ENCODE measurements at places on chromosomes 7 and 10. TPM values are rescaled to one million over a fixed set of nuclear protein-coding genes. Genes with fewer than 3 reads are reported as not detected.

INA gene
- total RNA-seq, result not detected

DNA sequence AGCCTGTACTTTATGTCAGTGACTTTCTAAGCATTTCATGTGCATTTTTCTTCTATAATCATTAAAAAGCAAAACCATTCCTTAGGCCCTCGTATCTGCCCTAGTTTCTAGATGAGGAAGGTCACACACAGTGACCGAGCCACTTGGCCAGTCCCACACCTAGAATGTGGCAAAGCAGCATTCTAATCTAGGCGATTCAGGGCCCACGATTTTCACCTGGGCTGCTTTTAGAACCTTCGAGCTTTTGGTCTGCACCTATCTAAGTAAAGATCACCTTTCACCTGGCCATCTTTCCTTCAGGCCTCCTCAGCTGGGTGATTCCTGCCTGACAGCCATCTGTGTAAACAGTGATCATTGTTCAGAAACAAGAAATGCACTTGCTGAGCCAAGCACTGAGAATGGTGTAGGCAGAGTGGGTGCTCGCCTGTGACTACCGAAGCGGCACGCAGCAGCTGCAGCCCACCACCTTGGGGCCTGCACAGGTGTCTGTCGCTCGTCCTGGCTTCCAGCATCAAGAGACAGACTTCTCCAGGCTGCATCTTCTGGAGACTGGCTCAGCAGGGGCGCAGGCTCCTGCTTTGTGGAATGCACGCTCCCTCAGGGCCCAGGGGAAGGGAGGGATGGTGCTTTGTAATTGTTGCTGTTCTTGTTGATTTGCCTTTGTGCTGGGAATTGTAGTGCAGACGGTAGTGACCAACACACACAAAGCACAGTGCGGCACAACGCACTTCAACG is 149.0 kb upstream of the INSYN2A start:
- peaks cover 5% of the 10 kb centered on the region for H3K36me3 ChIP-seq
- no peak overlapping the region for H3K4me3 ChIP-seq
- H3K27me3 ChIP-seq, result no peaks in the 10 kb centered on the region
- no peaks in the 10 kb centered on the region for H3K4me1 ChIP-seq

DNA sequence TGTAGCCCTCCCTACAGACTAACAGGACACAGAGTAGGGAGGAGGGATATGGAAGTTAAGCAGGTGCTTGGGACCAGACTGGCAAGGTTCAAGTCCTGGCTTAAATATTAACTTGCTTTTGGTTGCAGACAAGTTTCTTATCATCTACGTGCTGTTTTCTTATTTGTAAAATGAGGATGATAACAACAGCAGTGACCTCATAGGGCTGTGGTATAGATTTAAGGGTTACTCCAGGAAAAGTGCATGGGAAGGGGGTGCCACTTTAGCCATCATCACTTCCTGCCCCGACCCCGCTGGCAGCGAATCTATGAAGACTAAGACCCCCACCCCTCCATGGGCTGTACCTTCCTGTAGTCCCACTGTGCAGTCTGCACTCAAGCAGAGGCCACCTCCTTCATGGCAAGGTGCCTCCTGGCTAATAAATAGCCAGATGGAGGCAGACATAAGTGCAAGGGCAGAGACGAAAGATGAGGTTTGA is 250.2 kb downstream of the COBL start:
- no peaks in the 10 kb centered on the region for H3K36me3 ChIP-seq
- no peak overlapping the region for H3K27ac ChIP-seq
- no peak for DNase-seq

DNA sequence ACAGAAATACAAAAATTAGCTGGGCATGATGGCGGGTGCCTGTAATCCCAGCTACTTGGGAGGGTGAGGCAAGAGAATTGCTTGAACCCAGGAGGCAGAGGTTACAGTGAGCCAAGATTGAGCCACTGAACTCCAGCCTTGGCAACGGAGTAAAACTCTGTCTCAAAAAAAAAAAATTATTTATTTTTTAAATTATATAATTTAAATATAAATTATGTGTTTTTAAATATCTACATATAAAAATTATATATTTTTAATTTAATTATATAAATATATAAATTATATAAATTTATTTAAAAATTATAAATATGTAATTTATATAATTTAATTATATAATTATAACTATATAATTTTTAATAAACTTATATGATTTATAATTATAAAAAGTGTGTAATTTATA is 51.2 kb downstream of the PRKG1 start:
- no peak for DNase-seq
- H3K27ac ChIP-seq, result no peak overlapping the region
- no peaks in the 10 kb centered on the region for H3K4me1 ChIP-seq

ZNF425 gene
- 3.8 TPM for total RNA-seq

DNA sequence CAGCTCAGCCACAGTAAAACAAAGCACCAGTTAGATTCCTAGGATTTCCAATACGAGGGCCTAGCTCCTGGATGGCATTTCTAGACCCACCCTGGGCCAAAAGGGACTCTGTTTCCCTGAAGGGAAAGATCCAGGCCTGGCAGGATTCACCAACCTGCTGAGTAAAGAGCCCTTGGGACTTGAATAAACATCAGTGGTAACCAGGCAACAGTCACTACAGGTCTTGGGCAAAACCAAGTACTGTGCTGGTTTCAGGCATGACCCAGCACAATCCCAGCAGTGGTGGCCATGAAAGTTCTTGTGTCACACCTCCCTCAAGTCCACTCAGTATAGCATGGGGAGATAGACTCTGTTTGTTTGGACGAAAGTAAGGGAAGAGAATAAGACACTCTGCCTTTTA is 31.0 kb upstream of the STARD3NL start:
- H3K27ac ChIP-seq, result no peak overlapping the region
- H3K4me1 ChIP-seq, result no peaks in the 10 kb centered on the region

DNA sequence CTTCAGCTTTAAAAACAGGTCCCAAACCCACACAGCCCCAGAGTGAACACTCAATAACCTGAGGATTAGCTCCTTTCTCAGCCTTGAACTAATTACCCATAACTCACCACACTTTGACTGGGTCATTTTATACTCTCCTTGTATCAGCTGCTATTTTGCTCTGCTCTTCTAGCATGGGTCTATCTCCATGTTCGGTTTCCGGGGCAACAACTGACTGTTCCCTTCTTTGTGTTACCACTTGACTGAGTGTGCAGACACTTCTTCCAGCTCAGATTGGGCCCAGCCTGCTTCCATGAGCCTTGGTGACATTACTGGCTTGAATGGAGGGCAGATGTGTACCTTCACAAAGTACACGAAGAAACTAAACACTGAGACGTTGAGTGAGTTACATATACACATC is 31.5 kb upstream of the PRPS1L1 start:
- H3K27me3 ChIP-seq, result no peaks in the 10 kb centered on the region
- no peaks in the 10 kb centered on the region for H3K4me1 ChIP-seq
- DNase-seq, result no peak
- H3K4me3 ChIP-seq, result no peak overlapping the region
- H3K27ac ChIP-seq, result no peak overlapping the region
- no peaks in the 10 kb centered on the region for H3K36me3 ChIP-seq

GRCh38 chr7:74582447-74583039 is 75.0 kb upstream of the GTF2I start:
- H3K4me3 ChIP-seq, result no peak overlapping the region
- peaks cover 19% of the 10 kb centered on the region for H3K4me1 ChIP-seq
- H3K27ac ChIP-seq, result no peak overlapping the region
- H3K27me3 ChIP-seq, result no peaks in the 10 kb centered on the region

DNA sequence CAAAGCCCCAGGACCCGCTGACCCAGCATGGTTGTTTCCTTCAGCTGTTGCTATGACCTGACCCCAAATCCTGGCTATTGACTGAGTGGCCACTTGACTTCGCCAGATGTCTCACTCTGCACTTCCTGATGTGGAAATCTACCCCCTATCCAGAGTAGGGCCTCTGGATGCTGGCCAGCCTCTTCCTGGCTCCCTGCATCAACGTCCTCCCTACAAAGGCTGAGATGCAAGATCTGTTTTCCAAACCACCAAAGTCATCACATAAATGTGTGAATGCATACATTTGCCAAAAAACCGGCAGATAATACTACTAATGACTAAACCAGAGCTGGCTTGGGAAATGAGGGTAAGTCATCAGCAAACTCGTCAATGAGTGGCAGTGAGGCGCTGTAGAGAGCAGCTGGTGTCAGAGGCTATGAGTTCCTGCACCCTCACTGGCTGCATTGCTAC is 70.4 kb downstream of the PYROXD2 start:
- no peak overlapping the region for H3K4me3 ChIP-seq
- peak overlapping the region; percentile 42 for H3K27ac ChIP-seq
- H3K4me1 ChIP-seq, result peaks cover 46% of the 10 kb centered on the region

GRCh38 chr7:51013218-51013786 is 230.6 kb upstream of the GRB10 start:
- H3K36me3 ChIP-seq, result no peaks in the 10 kb centered on the region
- no peak overlapping the region for H3K27ac ChIP-seq
- no peak for DNase-seq
- peaks cover 12% of the 10 kb centered on the region for H3K4me1 ChIP-seq

- no peaks in the 10 kb centered on the region for H3K27me3 ChIP-seq
- H3K4me1 ChIP-seq, result no peaks in the 10 kb centered on the region
- DNase-seq, result peak; percentile 69
- H3K4me3 ChIP-seq, result no peak overlapping the region
These were observed 28.7 kb downstream of the PNPLA8 start for GRCh38 chr7:108497082-108497725.

- H3K4me1 ChIP-seq, result no peaks in the 10 kb centered on the region
- no peaks in the 10 kb centered on the region for H3K27me3 ChIP-seq
- DNase-seq, result no peak
- no peaks in the 10 kb centered on the region for H3K36me3 ChIP-seq
These were observed 176.0 kb upstream of the CCDC6 start for GRCh38 chr10:60082341-60082740.

NME8 gene
- not detected for total RNA-seq

RAPGEF5 gene
- 1.0 TPM for total RNA-seq

GRCh38 chr10:30747633-30748032 is 118.1 kb upstream of the LYZL2 start:
- DNase-seq, result peak; percentile 86
- no peaks in the 10 kb centered on the region for H3K27me3 ChIP-seq
- no peak overlapping the region for H3K27ac ChIP-seq
- no peaks in the 10 kb centered on the region for H3K36me3 ChIP-seq

DNA sequence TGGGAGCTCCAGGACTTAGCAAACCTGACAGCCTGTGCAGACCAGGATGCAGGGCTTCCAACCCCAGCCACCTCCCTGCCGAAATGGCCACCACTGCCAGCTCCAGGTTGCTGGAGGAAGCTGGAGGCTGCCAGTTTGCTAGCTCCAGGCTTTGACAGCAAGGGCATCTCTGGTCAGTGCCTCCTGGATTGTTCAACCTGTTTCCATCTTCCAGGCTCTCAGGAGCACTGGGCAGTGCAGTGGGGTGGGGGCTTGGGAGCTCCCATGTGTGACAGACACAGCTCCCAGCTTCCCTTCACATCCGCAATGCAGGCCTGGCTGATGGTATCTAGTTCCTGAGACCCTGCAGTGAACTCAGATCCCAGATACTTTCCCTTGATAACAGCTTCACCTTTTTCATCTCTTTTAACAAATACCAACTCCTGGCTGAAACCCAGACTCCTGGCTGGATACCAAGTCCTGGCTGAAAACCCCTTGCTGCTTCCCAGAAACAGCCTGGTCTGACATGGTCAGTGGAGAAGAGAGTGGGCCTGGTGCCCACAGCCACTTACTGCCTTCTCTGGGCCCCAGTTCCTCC is 20.8 kb upstream of the RET start:
- no peak overlapping the region for H3K4me3 ChIP-seq
- no peaks in the 10 kb centered on the region for H3K36me3 ChIP-seq
- H3K4me1 ChIP-seq, result no peaks in the 10 kb centered on the region
- no peak overlapping the region for H3K27ac ChIP-seq
- no peak for DNase-seq

- H3K4me3 ChIP-seq, result no peak overlapping the region
- DNase-seq, result no peak
- H3K27me3 ChIP-seq, result no peaks in the 10 kb centered on the region
- peaks cover 9% of the 10 kb centered on the region for H3K36me3 ChIP-seq
- H3K27ac ChIP-seq, result no peak overlapping the region
These were observed 39.0 kb downstream of the POR start for GRCh38 chr7:75953931-75954330.

COL1A2 gene
- 10,930 TPM for total RNA-seq

DNA sequence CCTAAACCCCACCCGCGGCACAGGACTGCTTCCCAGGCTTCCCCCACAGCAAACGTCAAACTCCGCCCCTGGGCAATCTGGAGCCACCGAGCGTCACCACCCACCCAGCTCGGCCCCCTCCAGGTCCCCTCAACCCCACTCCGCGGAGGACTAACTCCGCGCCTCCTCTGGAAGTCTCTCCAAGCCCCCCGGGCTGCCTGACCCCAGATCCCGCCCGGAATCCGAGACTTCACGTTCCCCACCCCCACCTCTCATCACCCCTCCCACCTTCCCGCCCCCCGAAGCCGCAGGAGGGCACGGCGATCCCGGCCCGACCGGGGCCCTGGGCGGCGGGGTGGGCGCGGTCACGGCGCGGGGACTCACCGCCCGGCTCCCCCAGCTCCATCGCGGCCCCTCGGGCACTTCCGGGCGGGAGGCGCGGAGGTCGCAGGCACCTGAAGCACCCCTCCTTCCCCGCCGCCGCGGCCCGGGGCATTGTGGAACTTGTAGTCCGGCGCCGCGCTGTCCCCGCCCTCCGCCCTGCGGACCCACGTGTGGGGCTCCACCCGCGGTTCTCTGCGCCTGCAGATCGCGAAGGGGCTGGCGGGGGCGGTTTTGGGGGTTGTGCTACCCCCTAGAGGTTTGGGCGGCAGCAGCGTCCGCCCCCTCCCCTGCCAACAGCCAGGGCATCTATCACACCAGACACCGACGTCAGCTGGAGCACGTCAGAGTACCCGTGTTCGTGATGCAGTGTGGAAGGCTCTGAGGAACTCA is at the start of gene TMUB1:
TMUB1 (minus strand) TSS at position 423 of the 753 bp plus-strand sequence. CDS start 930 bp downstream, outside the sequence.
- DNase-seq, result peak; percentile 82
- peaks cover 22% of the 10 kb centered on the region for H3K4me1 ChIP-seq
- peak within 1 kb of the TSS; percentile 91 for H3K4me3 ChIP-seq
- H3K36me3 ChIP-seq, result no peaks in the 10 kb centered on the region
- peak within 1 kb of the TSS; percentile 63 for H3K27ac ChIP-seq

GRCh38 chr10:35675846-35676245 is 33.8 kb upstream of the FZD8 start:
- H3K27ac ChIP-seq, result no peak overlapping the region
- H3K27me3 ChIP-seq, result peaks cover 29% of the 10 kb centered on the region
- no peak overlapping the region for H3K4me3 ChIP-seq
- no peak for DNase-seq

DNA sequence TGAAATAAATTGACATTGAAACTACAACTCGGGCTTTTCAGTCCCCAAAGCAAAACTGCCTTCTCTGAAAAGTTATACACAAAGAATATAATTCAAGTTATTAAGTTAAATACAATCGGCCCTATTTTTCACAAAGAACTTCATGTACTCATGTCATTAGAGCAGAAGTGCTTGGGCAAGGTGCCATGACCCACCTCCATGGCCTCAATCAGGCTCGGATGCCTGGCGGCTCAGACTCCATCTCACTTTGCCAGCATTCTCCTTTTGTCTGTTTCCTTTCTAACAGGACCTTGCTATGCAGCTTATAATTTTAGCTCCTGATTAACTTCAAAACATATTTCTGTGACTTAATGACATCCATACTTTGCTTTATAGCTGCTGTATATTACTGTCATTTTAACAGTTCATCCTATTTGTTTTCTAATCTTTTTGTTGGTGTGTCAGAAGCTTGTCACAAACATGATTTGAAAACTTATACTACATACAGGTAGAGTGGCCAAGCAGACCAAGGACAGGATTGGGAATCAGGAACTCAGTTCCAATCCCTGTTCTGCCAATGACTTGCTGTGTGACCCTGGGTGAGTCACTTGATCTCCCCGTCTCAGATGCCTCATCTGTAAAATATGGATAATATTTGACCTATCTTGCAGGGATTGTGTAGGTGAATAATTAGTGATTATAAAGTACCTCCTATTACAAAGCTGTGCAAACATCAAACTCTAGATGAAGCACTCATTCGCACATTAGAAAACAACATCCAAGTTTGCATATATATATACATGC is 60.8 kb upstream of the ITGA8 start:
- H3K27me3 ChIP-seq, result no peaks in the 10 kb centered on the region
- no peak overlapping the region for H3K4me3 ChIP-seq
- H3K36me3 ChIP-seq, result peaks cover 25% of the 10 kb centered on the region
- H3K27ac ChIP-seq, result no peak overlapping the region
- peak; percentile 31 for DNase-seq
